ENCODE measurements at places on chromosomes 2 and 18.

DNA sequence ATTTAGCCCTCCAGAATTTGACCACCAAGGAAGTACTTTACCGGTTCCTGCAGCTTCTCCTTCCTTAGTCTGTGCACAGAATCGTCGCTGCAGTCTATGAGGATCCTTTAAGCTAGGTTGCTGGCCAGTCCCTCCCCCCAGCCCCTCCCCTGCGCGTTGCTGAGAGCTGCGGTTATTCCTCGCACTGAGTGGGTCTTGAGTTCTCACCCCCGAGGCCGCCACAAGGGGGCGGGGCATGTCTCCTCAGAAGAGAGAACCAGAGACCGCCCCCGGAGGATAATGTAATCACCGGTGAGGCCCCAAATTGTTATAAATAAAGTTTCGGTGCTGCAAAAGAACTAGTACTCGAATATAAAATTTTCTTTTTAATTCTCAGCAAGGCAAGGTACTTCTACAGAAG, 1184.9 kb upstream of the CDH2 start:
- no peak for DNase-seq

- DNase-seq = no peak
Measured at GRCh38 chr2:1541819-1542475, 128.7 kb downstream of the TPO start.

DNA sequence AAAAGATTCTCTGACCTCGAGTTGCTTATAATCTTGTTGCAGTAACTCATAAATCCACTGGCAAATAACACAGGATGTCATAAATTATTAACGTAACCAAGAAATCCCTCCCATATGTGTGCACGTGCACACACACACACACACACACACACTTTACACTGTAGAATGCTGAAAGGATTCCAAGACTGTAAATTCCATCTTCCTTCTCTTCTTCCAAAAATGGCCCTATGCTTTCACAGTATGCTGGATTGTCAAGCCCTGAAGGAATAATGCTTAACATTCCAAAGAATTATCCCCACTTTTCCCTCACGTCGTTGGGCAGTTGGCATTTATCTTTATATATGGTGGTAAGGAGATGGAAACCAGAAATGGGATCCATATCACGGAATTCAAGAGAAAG, 117.5 kb upstream of the CRIM1 start:
- DNase-seq = no peak

DNA sequence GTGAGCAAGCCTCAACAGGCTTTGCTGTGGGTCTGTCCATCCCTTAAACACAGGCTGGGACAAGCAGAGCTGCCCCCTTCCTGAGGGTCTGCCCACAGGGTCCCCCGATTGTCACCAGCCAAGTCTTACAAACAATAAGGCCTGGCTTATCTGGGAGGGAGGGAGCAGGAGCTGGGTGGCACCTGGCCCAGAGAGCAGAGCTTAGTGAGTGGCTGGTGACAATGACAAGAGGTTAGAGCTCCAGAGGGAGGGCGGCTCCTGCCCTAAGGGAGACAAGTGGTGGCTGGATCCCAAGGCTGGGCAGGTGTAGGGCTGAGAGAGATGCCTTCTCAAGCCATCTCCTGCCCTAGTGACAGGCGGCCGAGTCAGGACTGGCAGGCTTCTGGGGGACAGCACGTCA, 125.5 kb downstream of the KLHL29 start:
- no peak for DNase-seq

- no peak for DNase-seq
Measured at GRCh38 chr2:59171019-59171418, 929.9 kb upstream of the FANCL start.

- no peak for DNase-seq
Measured at GRCh38 chr2:123609077-123609476, 416.0 kb upstream of the CNTNAP5 start.

- DNase-seq = no peak
Measured at GRCh38 chr2:143128681-143129580, at the start of gene ARHGAP15. Gene ARHGAP15 (plus strand): TSS chr2:143129419.

GRCh38 chr18:46591783-46592391, 65.1 kb downstream of the LOXHD1 start:
- DNase-seq = no peak

- DNase-seq = no peak
Measured at GRCh38 chr2:100747551-100747950, 72.4 kb upstream of the NPAS2 start.

DNA sequence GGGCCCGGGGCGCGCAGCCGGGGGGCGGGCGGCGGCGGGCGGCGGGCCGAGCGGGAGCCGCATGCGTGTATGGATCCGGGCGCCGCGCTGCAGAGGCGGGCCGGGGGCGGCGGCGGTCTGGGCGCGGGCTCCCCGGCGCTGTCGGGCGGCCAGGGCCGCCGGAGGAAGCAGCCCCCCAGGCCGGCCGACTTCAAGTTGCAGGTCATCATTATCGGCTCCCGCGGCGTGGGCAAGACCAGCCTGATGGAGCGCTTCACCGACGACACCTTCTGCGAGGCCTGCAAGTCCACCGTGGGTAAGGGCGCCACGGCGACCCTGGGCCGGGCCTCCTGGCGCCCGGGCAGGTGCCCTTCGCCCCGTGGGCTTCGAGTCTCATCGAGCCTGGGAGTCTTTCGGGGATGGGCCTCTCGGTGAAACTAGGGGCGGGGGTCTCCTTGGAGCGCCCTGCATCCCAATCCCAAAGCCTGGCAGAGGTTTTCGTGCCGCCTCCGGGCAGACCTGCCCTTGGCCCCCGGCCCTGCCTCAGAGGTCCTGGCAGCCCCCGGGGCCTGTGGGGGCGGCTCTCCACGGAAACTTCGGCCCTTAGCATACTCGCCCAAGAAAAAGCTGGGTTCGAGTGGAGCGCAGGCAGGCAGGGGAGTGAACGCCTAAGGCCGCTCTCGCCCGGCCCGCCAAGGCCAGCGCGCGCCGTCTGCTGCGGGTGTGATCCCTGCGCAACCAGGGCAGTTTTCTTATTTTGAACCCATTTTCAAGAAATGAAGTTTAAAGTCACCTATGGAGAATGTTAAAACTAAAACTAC, 622 bp downstream of the RAB12 start:
- DNase-seq = no peak

- DNase-seq = no peak
Measured at GRCh38 chr2:205267323-205267722, 415.0 kb upstream of the NRP2 start.

- DNase-seq = no peak
Measured at GRCh38 chr2:110783196-110783873, 51.0 kb downstream of the ACOXL start.

DNA sequence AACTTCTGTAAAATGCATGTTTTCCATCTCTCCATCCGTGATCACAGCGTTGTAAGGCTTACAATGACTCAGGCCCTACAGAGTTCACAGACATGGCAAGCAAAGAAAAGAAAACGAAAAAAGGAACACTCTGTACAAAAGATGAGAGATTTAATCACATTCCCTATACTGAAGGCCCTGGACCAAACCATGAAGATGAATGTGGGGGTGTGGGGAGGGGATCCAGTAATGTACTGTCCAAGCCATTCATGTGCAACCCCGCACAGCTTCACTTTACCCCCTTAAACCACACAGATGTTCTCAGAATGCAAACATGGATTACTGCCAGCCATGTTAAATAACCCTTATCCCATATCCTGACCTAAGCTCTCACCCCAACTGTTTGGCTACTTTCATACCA, 391.1 kb downstream of the NCKAP5 start:
- DNase-seq = no peak

- peak; percentile 84 for DNase-seq
Measured at GRCh38 chr2:176554101-176555048, 285.1 kb downstream of the MTX2 start.

DNA sequence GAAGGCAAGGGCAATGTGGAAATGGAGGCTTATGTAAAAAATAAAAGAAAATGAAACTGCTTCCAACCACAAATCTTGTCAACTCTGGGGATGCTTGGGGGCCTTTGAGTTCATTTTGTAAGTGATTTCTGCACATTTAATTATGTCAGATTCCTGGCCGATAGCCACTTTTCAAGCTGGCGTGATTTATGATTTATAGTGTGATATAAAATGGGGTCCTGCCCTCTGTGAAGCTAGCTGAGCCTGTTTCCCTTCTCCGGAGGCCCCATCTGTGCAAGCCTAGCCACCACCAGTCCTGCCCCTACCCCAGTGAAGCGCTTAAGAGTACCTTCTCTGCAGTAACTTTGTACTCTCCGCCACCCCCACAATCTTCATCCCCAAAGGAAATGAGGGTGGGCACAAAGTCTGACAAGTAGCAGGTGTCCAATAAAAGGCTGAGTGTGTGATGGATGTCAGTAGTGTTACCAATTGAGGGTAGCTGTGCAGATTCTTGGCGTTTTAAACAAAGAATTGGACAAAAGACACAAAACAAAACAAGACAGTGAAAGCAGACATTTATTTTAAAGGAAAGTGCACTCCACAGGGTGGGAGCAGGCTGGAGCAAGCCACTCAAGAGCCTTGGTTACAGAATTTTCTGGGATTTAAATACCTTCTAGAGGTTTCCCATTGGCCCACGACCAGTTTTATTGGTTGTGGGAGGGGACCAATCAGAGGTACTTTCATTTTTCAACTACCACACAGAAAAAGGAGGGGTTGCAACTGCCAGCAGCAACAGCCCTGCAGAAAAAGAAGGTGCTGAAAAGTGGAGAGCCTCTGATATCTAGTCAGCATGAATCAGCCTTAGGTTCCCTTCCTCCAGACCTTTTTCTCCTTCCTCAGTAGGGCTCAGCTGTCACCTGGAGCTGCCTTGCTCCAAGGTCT, 39.0 kb upstream of the SIX3 start:
- no peak for DNase-seq

- DNase-seq = no peak
Measured at GRCh38 chr2:182541268-182541667, 114.4 kb upstream of the PDE1A start.

DNA sequence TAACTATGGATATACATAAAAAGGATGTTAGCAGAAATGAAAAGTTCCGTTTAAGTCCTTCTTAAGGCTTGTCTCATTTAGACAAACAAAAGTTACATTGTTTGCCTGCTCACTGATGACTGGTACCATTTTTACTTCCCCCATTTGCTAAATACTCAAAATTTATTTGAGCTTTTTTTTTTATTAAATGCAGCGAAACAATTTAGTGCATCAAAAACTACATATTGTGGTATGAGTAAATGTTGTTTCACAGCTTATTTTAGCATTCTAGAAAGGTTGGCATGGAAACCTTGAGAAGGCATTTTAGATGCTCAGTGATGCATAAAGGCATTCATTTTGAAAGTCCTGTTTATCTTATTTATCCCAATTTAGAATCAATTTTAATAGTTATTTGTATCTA, 100.0 kb downstream of the MAP2 start:
- DNase-seq = no peak

- DNase-seq = no peak
Measured at GRCh38 chr2:230827774-230828271, 36.9 kb upstream of the ITM2C start.

DNA sequence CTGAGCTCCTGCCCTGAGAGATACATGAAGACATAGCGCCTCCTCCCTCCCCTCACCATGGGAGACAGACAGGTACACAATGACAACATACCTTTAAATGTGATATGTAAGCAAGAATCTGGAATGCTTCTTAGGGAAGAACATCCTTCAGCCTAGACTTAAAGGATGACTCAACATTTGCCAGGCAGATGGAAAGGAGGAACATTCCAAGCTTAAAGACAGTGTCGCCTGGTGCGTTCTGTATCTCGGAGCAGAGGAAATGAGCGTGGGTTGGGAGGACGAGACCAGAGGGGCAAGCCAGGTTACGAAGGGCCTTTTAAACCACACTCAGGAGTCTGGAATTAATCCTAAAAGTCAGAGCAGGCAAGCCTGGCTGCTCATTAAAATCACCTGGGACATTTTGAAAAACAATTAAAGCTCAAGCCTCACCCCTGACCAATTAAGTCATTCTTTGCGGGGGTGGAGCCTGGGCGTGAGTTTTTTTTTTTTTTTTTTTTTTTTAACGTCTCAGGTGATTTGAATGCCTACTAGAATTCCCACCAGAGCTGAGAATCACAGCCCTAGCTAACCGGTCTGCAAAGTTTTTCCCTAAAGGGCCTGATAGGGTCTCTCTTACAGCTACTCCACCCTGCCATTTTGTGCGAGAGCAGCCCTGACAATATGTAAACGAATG, 131.2 kb upstream of the SEC11C start:
- no peak for DNase-seq

- no peak for DNase-seq
Measured at GRCh38 chr2:19350678-19351401, 7.6 kb downstream of the OSR1 start.

Measured in NCI-H1694 treated with DMSO at 0.1 percent for 48 hours (cell line).